Upper lobe of right lung (tissue), 1 donor: ENCODE measurements at places on chromosomes 16 and 17.
A peak's percentile ranks its signal among the peaks of the same experiment; 100 is the strongest.

- DNase-seq: no peak
Observed at GRCh38 chr17:82250868-82251500, 22.1 kb downstream of the SLC16A3 start.

DNA sequence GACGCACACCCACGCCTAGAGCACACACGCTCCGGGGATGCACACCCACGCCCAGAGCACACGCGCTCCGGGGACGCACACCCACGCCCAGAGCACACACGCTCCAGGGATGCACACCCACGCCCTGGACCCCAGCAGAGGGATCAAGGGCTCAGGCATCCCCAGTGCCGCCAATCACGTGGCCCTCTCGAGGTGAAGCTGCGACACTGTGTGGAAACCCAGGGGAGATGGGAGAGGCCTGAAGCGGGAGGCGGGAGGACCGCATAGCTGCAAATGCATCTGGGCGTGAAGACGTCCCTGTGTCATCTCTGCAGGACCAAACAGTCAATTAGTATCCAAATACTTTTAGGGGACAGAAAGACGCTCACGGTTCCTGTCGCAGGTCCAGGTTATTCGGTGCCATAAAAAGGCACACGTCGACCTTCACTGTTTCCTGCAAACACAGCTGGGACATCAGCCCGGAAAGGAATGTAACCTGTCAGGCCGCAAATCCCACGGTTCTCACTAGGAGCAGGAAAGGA lies 56.4 kb downstream of the TBC1D16 start:
- DNase-seq: peak; percentile 37

- peak; percentile 91 for DNase-seq
Observed at GRCh38 chr16:89115216-89115861, 21.7 kb downstream of the ACSF3 start.

- no peak for DNase-seq
Observed at GRCh38 chr16:49821614-49822282, 34.2 kb downstream of the ZNF423 start.

GRCh38 chr16:53334581-53334980 lies 99.7 kb upstream of the RBL2 start:
- no peak for DNase-seq

GRCh38 chr16:64627781-64628180 lies 494.1 kb downstream of the CDH11 start:
- DNase-seq: peak; percentile 40

DNA sequence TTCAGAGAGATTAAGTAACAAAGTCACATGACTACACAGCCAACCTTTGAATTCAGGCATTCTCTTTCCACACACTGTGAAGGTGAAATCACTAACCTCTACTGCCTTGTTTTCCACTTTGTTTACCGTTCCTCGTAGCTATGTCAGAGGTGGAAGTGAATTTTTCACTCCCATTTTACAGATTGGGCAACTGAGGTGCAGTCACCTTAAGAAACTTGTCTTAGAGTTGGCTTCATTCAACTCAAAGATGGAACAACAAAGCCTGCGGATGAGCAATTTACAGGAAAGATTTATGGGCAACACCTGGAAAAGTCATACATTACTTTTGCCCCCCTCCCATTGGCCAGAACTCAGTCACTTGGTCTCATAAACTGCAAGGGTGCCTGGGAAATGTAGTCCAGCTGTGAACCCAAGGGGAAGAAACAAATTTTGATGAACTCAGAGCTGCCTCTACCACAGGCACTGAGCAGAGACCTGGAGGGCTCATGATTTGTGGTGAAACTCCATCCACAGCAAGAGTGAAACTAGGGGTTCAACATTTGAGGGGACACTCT lies 784.6 kb upstream of the EEF2KMT start:
- DNase-seq: no peak

GRCh38 chr17:74569020-74570003 lies 2.0 kb upstream of the CD300H start:
- DNase-seq: no peak

- no peak for DNase-seq
Observed at GRCh38 chr17:80768936-80769335, 222.7 kb upstream of the CHMP6 start.

DNA sequence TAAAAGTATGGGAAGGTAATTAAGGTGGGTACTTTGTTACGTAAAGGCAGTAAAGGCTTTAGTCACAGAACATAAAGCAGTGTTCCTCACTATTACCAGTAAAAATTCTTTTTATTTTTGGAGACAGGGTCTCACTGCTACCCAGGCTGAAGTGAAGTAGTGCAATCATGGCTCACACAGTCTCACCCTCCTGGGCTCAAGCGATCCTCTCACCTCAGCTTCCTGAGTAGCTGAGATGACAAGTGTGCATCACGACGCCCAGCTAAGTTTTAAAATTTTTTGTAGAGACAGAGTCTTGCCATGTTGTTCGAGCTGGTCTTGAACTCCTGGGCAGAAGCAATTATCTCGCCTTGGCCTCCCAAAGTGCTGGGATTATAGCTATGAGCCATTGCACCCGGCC lies 80.5 kb downstream of the CREBBP start:
- DNase-seq: no peak

- no peak for DNase-seq
Observed at GRCh38 chr16:85566561-85567100, 46.5 kb upstream of the GSE1 start.

DNA sequence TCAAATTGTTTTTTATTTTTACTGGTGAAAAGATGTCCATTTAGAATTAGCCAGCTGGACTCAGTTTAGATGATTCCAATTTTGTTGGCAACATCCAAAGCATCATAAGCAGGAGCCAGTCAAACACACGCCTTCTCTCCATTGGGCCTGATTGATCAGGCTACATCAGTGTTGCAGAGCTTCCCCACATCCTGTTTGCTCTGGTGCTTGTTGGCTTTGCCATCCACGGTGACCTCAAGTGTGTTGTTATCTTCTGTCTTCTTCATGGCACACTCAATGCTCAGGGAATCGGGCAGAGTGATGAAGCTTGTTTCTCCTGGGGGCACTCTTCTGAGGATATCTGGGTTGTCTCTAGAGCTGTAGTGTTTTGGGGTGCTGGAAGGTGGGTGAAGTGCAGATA lies 6.3 kb upstream of the NETO2 start:
- DNase-seq: no peak

DNA sequence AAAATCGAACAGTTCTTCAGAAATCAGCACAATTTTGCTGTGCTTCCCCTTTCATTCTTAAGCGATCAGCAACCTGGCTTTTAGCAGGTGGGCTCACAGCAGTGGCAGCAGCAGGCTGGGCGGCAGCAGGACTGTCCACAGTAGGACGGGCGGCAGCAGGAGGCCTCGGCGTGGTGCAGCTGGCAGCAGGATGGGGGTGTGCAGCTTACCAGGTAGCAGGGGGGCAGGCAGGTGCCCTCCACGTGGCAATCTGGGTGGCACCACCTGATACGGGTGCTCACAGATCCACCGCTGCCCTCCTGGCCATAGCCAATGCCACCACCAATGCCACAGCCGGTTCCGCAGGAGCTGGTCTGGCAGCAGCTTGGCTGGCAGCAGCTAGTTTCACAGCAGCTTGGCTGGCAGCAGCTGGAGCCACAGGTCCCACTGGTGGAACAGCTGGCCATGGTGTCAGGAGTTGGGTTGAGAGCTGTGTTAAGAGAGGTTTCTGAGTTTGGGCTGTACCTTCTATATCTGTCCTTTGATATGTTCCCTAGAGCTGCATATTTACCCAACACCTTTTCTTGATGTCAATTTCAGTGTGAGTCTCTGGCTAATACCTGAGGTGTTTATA lies at the start of gene KRTAP1-4:
TSS of gene KRTAP1-4 (minus strand) at position 563 of the 613 bp plus-strand sequence. CDS start at position 446, 117 bp downstream.
- no peak for DNase-seq

DNA sequence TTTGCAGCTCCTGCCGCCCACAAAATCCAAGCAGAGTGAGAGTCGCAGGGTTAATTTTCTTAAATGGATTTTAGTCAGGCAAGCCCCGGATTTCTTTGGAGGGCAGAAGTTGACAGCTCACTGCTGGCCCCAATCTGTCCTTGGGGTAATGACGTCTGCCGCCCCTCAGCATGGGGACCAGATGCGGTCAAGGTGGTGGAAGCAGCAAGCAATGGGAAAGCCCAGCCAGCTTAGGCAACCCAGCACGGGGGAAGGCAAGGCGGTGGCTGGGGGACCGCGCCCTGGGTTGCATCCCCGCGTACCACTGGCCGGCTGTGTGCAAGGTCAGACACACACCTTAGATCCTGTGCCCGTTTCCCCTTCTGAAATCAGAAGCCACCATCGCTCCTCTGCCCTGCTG lies 321.7 kb downstream of the C16orf95 start:
- no peak for DNase-seq

- DNase-seq: no peak
Observed at GRCh38 chr17:45953561-45953960, 45.5 kb upstream of the STH start.

GRCh38 chr17:27555339-27555738 lies 75.6 kb upstream of the LGALS9 start:
- DNase-seq: no peak

- DNase-seq: no peak
Observed at GRCh38 chr16:228151-228851, 948 bp downstream of the LUC7L start.

DNA sequence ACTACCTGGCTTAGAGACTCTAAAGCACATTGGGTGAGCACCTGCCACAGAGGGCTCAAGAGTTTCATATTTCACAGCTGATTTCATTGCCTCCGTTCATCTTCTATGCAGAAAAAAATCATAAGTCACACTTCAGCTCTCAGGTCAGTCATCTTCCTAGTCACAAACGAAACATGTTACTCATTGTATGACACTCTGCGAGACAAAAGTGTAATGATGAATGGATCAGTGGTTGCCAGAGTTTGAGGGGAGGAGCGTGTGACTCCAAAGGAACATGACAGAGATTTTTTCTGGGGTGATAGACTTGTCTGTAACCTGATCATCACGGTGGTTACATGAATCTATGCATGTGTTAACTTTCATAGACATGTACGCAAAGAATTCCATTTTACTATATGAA lies 195.2 kb upstream of the CNTNAP4 start:
- DNase-seq: no peak

GRCh38 chr16:31476303-31477219 lies 4.6 kb downstream of the TGFB1I1 start:
- DNase-seq: peak; percentile 96

DNA sequence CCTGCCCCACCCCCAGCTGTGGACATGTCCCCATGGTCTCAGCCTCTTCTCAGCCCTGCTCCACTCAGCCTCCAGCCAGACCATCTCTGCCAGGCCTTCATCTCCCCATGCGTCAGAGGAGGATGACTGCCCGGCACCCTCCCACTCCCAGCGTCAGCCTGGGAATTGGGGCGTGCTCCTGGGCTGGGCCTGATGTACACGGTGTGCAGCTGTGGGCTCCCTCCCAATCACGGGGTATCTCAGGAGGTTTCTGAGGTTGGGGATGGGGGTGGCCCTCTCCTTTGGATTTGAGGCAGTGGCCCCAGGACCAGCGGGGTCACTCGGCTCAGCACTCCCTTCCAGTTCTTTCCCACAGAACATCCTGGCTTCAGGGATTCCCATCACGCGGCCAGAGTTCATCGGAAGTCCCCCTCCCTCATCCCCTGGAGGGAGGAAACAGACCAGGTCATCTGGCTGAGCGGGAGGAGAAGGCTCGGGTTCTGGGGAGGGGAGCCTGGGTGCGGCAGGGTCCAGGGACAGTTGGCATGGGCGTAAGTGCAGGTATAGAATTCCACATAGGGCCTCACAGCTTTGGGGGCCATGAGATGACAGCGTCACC lies 36.9 kb downstream of the SOCS3 start:
- DNase-seq: no peak

DNA sequence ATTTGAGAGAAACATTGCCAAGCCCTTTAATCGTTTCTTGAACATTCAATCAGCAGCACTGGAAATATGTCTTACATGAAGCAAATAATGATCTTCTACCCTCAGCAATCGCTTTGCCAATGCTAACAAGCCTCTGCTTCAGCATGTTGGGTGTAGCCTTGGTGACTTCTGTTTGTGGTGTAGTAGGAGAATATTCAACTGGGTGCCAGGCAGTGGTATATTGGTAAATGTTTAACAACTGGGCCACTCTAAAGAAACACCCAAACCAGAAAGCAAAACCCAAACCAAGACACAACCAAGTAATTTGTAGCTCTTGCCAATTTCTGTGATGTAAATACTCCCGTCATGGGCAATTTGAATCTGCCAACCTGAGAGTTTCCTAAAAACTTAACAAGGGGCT lies 9.7 kb downstream of the CDH13 start:
- DNase-seq: no peak

- no peak for DNase-seq
Observed at GRCh38 chr16:64343061-64343819, 778.6 kb downstream of the CDH11 start.

- no peak for DNase-seq
Observed at GRCh38 chr17:48247603-48248002, 140.0 kb downstream of the SNX11 start.

DNA sequence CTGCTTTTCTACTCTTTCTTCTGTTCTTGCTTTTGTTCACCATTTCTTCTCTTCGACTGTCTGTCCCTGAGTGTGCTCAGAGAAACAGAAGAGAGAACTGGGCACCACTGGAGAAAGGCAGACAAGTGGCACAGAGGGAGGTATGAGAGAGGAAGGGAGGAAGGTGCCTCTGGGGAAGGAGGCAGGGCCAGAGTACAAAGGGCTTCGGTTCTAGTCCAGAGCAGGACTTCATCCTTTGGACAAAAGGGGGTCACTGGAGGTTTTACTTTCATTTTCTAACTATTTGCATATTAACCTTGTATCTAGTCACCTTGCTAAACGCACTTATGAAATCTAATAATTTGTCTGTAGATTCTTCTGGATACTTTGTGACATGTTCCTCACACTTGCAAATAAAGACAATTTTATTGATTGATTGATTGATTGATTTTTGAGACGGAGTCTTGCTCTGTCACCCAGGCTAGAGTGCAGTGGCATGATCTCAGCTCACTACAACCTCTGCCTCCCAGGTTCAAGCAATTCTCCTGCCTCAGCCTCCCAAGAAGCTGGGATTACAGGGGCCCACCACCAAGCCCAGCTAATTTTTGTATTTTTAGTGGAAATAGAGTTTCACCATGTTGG lies 13.5 kb downstream of the ITGB4 start:
- no peak for DNase-seq

DNA sequence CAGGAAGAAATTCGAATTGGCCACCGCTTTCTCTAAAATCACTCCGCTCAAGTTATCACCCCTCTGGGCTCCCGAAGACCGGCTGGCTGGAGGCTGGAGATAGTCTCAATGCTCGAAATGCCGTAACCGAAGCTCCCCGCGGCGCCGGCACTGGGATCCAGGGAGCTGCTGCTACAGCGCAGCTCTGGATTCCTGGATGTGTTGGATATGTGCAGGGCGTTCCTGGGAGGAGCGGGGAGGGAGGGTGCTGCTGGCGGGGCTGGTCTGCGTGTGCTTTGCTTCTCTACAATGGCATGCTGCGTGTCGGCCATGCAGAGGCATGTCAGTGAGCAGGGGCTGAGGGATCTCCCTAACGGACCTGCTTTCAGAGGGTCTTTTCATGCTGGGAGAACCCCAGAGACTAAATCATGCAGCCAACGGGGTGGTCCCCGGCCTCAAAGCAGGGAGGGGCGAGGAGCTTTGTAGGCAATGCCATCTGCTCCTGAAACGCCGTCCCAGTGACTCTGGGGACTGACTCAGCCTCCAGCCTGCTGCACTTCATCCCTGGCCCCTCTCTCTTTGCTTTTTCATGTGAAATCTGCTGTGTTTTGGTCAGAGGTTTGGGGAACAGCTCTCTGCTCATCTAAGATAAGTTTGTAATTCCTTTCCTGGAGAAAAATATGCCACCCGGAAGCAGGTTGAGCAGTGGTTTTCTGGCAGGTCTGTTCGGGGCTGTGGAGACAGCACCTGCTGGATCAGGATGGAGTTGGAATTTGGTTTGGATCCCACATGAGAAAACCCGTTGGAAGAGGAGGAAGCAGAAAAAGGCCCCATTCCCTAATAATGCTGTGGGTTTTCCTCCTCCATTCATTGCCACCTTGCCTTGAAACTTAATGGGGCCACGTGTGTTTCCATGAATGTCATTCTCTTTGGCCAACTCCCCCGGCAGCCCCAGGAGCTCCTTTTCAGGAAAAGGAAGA lies 311.4 kb downstream of the SEC14L1 start:
- peak; percentile 77 for DNase-seq
